T-helper 9 cell (primary cell): ENCODE measurements at places on chromosomes 6 and 20.

GRCh38 chr6:159680104-159680503 lies 12.9 kb downstream of the SOD2 start:
- no peak for DNase-seq

DNA sequence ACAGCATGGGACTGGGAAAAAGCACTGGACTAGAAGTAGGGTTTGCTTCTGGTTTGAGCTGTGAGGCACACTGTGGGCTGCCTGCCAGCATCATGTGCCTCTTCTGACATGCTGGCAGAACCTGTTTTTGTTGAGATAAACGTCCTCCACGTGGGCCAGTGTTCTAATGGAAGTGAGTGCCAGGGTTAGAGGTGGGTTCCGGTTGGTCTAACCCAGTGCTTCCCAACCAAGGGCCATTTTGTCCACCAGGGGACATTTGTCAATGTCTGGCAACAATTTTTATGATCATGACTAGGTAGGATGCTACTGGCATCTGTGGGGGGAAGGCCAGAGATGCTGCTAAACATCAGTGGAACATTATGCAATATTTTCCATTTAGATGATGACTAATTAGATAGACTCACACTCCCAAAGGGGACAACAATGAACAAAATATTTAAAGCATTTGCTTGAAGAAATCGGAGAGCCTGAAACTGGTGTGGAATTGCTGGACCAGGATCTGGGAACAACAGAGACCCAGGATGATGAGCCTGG lies 7.8 kb upstream of the APMAP start:
- DNase-seq: no peak

DNA sequence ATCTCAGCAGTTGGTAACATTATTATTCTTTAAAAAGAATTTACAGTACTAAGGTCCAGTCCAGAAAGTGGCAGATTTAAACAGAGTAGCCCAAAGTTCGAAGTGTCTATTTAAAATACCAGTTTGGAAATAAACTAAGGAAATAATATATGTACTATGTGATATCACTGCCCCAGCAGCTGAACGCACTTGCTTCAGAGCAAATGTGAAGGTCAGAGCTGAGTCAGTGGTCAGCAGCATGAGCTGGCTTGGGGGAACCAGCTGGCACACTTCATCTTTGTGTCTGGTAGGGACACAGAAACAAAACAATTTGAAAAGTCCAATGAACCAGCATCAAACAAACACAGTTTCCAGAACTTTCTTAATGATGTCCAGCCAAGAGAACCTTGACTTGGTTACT lies 15.4 kb downstream of the TMEM14B start:
- no peak for DNase-seq

DNA sequence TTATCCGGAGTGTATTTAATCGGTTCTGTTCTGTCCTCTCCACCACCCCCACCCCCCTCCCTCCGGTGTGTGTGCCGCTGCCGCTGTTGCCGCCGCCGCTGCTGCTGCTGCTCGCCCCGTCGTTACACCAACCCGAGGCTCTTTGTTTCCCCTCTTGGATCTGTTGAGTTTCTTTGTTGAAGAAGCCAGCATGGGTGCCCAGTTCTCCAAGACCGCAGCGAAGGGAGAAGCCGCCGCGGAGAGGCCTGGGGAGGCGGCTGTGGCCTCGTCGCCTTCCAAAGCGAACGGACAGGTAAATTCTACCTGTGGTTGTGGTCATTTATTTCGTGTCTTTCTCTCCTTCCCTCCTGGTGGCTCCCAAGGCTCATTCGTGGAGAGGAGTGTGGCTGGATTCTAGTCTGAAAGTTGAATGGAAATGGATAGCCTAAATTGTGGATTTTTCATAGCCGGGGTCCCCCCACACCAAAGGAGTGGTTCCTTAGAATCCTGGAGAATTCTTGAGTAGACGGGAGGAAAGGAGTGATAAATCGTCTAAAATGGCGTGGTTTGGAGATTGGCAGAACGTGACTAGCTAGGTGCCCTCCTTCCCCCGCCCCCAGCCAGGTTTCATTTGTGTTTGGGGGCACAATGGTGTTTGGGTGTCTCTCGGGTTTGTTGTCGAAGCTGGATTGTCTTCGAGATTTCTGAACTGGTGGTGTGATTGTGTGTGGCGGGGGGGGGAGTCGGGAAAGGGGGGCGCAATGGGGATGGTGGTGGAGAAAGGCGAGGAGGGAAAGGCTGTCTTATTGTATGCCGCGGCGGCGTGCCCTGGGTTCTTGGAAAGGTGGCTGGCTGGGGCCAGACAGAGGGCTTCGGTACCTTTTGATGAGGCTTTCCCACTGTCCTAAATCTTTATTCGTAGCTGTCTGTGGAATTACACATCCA lies 673 bp downstream of the MARCKS start:
- no peak for DNase-seq

DNA sequence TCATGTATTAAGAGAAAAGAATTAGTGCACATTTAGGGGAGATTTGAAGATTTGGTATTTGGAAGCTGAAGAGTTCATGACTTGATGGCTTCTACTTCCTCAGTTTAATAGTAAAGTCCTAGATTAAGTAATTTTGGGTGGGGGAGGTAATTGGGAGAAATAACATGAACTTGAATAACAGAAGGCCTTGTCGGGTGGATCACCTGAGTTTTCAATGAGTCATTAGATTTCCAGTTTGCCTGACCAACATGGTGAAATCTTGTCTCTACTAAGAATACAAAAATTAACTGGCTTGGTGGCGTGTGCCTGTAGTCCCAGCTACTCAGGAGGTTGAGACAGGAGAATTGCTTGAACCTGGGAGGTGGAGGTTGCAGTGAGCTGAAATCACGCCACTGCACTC lies 181.0 kb downstream of the GJA1 start:
- DNase-seq: no peak

DNA sequence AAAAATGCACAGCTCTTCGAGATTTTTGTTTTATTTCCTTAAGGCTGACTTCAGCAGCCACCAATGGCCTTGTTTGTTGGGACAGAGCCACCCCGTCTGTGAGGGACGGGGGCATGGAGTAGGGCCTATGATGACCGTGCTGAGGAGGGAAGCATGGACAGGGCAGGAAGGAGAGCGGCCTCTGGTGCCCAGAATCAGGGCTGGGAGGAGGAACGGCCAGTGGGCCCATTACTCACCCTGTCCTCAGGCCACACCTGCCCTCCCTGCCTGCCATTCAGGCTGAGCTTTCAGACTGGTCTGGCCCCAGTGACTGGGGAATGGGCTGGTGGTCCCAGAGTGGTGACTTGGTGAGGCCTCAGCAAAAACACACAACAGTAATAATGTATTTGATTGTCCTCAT lies 104.4 kb downstream of the SMOC2 start:
- no peak for DNase-seq

- DNase-seq: no peak
Measured at GRCh38 chr6:46273911-46274310, 103.1 kb upstream of the ENPP5 start.

DNA sequence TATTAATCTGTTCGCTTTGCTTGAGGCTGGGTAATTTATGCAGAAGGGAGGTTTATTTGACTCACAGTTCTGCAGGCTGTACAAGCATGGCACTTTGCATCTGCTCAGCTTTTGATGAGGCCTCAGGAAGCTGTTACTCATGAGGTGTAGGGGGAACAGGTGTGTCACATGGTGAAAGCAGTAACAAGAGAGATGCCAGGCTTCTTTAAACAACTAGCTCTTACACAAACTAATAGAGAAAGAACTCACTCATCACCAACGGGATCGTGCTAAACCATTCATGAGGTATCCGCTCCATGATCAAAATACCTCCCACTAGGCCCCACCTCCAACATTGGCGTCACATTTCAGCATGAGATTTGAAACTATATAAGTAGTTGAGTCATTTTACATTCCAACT lies 34.4 kb upstream of the GCLC start:
- no peak for DNase-seq

DNA sequence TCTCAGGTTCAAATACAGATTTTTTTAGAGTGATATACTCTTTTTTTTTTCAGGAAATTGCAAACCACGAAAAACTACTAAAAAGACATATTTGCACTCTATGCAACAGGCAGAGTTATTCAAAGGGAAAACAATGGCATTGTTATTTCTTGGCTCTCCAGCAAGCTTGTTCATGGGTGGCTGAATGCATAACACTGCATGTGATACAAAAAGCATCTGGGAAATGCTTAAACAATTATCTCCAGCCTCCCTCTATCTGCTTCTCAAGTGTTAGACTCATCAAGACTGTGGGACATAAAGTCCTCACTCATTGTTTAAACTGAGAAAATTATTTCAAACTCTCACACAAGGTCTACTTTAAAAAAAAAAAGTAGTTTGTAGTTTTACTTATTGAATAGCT lies 7.3 kb upstream of the COL12A1 start:
- no peak for DNase-seq

- no peak for DNase-seq
Measured at GRCh38 chr6:50681213-50681824, 32.0 kb upstream of the TFAP2D start.

DNA sequence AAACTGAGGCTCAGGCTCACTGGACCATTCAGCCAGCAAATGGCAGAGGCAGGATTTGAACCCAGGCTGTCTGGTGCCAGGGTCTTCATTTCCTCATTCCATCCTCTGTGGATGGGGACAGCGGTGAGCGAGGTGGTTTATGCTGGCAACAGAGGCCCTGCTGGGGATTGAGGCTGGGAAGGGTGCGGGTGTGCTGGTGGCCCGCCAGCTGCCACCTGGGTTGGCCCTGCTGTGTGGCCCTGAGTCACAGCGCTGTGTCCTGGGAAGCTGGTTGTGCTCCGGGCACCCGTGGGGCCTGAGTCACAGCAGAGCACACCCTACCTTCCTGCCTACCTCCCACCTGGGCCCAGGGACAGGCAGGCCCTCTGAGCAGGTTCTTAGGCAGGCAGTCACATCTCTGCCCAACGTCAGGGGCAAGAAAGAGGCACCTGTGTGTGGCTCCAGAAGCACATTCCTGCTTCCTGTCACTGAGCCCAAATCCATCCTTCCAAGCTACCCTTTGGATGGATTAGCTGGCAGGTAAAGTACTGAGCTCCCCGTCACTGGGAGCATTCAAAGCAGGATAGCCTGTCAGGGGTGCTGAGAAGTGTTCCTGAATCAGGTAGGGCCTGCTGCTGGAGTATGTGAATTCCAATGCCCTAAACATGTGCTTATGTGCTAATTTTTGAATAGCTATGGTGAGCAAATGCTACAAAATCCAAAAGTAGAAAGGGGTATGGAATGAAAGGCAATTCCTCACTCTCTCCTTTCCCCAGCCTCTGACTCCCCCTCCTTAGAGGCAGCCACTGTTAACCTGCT lies 53.9 kb downstream of the CEBPB start:
- DNase-seq: no peak

DNA sequence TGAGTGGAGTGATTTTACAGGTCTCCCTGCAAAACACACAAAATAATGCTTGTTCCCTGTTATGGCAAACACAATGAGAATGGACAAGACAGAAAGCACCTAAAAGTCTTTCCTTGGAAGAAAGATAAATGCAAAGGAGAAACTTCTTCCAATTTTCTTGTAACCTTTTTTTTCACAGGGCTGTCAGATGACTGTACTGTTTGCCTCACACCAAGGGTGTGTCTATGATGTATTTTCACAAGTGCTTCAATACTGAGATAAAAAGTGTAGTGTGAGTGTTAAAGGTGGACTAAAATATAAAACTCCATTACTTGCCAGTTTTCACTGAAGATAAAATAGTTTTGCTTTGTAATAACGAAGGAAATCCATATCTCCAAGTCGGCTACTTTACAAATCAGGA lies 194.5 kb downstream of the CENPW start:
- no peak for DNase-seq

- DNase-seq: no peak
Measured at GRCh38 chr6:33960345-33961313, 156.8 kb upstream of the MLN start.

- no peak for DNase-seq
Measured at GRCh38 chr20:22918286-22918983, 116.7 kb upstream of the SSTR4 start.

- no peak for DNase-seq
Measured at GRCh38 chr6:73180763-73181619, 44.3 kb downstream of the KHDC1L start.

- DNase-seq: no peak
Measured at GRCh38 chr20:45266977-45267376, 12.6 kb upstream of the SLPI start.

- DNase-seq: no peak
Measured at GRCh38 chr20:10523443-10523842, 88.3 kb downstream of the SLX4IP start.

DNA sequence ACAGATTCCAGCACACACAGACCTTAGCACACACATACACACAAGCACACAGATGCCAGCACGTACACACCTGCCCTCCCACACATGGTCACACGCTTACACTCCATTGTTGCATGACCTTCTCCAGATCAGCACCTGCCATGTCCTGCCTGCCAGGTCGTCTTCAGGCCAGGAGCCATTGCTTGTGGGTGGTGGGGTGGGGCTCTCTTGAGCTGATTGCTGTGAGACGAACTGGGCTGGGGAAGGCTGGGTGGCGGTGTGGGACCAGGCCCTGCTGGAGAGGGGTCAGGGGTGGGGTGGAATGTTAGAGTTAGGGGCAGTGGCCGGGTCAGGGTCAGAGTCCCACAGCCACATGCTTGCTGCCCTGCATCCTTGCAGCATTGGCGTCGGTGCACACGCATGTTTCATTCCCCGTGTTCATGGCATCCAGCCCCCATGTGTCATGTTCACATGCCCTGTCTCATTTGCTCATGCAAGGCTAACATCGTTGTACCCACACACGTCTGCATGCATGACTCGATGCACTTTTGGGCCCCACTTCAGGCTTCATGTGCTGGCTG lies 6.5 kb upstream of the NPBWR2 start:
- no peak for DNase-seq

GRCh38 chr6:147579667-147580066 lies 71.2 kb downstream of the SAMD5 start:
- DNase-seq: no peak

DNA sequence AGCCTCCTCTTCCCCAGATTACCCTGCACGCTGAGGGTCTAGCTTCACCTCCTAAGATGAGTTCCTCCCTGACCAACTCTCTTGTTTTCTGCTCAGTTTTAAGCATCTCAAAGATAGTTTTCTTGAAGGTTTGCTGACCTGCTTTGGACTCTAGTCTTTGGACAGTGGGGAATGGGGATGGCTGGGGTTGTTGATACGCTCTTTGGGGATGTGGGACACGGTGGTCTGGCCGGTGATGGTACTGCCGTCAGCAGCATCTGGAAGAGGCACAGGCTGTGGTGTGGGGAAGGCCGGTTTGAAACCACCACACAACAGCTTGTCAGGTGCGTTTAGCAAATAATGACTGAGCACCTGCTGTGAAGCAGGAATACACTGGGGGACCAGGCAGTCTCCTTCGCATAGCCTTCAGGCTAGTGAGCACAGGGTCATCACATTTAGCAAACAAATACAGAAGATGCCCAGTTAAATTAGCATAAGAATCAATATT lies 94.1 kb downstream of the TMEM242 start:
- no peak for DNase-seq
